ENCODE measurements at places on chromosomes 7 and 10.

GRCh38 chr7:129225206-129225930, 538 bp downstream of the AHCYL2 start:
- DNase-seq: peak; percentile 14

DNA sequence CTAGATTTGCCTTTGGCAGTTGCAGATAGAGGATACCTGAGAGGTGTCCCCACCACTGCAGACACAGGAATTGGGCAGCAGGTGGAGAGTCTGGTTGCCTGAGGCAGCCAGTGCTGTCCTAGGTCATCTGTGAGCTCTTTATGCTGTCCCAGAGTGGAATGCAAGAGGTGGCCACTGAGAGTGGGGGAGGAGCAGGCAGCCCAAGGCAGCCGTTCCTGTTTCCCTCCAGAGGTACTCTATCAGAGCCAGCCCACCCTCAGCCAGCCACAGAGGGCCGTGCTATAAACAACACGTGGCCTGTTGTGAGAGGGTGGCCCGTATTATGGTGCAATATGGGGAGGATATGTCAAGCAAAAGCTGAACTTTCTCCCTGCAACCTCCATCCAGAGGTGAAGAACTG, 8.5 kb downstream of the LRRC18 start:
- no peak for DNase-seq

- DNase-seq: no peak
Measured at GRCh38 chr7:116661865-116662264, 10.1 kb upstream of the MET start.

DNA sequence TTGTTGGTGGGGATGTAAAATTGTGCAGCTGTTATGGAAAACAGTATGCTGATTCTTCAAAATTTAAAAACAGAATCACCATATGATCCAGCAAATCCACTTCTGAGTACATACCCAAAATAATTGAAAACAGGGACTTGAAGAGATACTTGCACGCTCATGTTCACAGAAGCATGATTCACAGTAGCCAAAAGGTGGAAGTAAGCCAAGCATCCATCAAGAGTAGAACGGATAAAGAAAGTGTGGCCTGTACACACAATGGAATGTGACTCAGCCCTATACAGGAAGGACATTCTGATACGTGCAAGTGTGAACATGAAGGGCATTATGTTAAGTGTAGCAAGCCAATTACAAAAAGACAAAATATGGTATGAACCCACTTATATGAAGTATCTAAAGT, 696.7 kb upstream of the CELF2 start:
- DNase-seq: no peak

GRCh38 chr7:66522518-66522917, 106.2 kb upstream of the KCTD7 start:
- no peak for DNase-seq

DNA sequence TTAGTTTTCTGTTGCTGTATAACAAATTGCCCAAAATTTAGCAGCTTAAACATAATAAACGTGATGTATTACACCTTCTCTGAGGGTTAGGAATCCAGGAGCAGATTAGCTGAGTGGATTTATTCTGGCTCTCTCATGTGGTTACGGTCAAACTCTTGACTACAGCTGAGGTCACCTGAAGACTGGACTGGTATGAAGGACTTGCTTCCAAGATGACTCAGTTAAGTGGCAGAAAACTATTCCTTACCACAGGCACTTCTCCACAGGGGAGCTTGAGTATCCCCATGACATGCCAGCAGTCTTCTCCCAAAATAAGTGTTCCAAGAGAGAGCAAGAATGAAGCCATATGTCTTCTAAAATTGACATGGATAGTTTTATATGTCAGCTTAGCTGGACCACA, 957.2 kb upstream of the GHITM start:
- no peak for DNase-seq

DNA sequence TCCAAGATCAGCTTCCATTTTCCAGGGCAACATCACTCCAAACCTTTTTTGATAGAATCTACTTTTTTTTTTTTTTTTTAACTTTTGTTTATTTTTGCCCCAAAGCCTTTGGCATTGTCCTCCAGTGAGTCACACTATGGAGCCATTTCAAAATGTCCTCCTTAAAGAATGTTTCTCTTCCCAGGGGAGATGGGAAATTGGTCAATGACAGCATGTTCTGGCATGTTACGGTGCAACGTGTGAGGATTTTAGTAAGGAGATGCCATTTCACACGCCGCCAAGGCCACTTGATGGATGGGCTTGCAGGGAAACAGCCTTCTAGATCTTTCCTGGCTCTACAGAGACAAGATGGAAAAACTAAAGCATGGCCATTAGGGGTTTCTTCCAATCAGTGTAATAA, 30.7 kb upstream of the TRIL start:
- DNase-seq: no peak

GRCh38 chr10:4043897-4044665, 259.1 kb upstream of the KLF6 start:
- DNase-seq: no peak

- DNase-seq: no peak
Measured at GRCh38 chr10:104021246-104021645, 54.3 kb downstream of the SLK start.

- no peak for DNase-seq
Measured at GRCh38 chr10:49389361-49389933, 6.4 kb downstream of the DRGX start.

DNA sequence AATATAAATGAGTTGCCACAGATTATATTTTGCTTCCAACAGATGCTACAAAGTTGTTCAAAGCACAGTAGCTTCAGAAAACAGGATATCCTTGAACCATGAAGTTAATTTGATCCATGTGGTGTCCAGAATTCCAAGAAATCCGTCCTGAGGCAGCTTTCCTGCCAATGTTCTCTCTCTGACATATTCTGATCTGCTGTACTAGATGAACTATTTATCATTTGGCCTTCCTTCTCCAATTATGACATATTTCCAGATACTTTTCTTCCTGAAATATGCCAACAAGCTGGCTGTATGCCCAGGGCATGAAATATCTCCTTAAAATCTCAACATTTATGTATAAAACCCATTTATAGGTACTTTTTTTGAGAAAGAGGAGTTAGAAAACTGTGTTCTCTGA, 141.1 kb downstream of the SPAG6 start:
- no peak for DNase-seq

- DNase-seq: no peak
Measured at GRCh38 chr7:158735935-158736334, 31.3 kb upstream of the NCAPG2 start.

- DNase-seq: no peak
Measured at GRCh38 chr7:44268671-44269070, 56.7 kb downstream of the CAMK2B start.

Data from stimulated activated CD8-positive, alpha-beta memory T cell treated with anti-CD3 and anti-CD28 coated beads, Interleukin-7, amount 100 ng/mL, for 1 hour (primary cell).